Putamen (tissue), 1 donor: ENCODE measurements at places on chromosomes 5 and 9.

- no peak for DNase-seq
Measured at GRCh38 chr9:113360242-113360842, 11.0 kb downstream of the BSPRY start.

DNA sequence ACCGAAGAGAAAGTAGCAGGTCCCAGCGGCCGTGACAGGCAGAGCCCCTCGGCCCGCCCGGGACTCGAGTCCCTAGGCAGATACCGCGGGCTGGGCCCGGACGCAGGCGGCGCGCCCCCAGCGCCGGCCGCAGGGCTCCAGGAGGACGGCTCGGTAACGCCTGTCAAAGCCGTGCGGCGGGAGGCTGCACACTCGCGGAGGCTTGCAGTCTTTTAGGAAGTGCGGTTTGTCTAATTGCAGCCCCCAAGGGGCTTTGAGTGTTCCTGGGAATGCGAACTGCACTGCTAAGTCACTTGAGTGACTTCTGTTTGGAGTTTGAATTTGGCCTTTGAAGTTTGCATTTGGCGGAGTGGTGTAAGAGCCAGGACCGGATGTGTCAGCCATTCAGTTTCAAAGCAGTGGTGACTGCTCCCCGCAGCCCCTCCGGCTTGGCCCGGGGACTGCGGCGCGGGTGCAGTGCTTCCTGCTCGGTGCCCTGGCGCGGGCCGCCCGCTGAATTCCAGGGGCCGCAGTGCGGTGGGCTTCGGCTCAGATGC lies 1.3 kb downstream of the MAP3K1 start:
- DNase-seq = no peak

DNA sequence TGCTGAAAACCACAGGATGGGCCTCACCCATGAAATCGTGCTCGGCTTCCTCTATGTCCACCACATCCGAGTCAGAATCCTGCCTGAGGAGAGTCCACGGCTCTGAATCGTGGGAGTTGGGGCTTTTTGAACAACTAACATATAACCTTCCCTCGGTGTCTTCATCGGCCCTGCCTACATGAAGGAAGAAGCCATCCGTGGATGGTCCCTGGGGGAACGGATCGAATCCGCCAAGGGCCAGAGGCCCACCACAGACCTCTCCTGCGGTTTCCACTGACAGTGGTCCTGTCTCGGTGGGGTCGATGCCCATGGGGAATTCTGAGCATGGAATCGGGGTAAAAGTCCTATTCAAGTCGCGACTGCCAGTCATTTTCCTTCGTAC lies 85.0 kb downstream of the CAMSAP1 start:
- no peak for DNase-seq

- DNase-seq = no peak
Measured at GRCh38 chr9:3873818-3874217, 348.0 kb upstream of the RFX3 start.

- DNase-seq = peak; percentile 62
Measured at GRCh38 chr9:124297551-124297901, 39.8 kb downstream of the NEK6 start.

DNA sequence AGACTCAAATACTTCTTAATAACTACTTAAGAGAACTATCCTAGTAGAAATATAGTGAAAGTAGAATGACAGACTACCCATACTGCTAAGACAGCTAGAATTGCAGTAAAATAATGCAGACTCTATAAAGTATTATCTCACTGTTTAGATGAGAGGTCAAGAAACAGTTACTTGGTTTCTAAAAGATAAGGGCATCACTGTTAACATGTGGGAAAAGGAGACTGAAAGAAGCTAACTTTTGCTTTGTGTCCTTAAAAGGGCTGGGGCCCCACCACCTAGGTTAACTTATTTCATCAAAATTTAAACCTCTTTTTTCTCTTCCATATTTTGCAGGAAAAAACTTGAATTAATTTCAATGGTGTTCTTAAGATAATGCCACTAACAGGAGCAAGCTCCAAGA lies 204.3 kb downstream of the CNTLN start:
- no peak for DNase-seq

DNA sequence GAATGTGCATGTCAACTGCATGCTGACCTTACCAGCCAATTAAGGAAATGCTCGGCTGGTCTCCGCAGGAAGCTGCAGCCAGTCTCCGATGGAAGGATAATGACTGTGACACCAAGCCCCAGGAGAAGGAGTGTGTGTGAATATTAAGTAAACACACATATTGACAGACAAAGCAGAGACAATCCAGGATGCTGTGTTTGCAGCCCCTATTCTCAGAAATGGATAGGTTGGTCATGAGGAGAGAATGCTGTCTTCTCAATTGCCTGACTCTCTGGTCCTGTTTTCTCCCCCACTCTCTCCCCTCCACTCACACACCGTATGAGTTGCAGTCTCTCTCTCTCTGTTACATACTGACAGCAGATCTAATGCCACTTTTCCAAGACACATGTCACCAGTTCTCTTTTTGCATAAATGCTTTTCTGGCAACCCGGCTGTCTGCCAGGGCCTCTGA lies 85.7 kb downstream of the EPB41L4A start:
- no peak for DNase-seq

DNA sequence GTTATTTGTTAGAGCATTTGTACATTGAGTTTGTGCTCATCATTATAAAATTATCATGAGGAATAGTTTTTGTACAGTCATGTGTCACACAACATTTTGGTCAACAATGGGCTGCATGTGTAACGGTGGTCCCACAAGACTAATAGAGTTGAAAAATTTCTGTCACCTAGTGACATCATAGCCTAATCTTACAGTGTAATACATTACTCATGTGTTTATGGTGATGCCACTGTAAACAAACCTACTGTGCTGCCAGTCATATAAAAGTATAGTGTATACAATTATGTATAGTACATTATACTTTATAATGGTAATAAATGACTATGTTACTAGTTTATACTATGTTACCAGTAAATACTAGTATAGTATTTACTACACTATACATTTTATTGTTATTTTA lies 3.0 kb upstream of the CAMK4 start:
- DNase-seq = no peak

DNA sequence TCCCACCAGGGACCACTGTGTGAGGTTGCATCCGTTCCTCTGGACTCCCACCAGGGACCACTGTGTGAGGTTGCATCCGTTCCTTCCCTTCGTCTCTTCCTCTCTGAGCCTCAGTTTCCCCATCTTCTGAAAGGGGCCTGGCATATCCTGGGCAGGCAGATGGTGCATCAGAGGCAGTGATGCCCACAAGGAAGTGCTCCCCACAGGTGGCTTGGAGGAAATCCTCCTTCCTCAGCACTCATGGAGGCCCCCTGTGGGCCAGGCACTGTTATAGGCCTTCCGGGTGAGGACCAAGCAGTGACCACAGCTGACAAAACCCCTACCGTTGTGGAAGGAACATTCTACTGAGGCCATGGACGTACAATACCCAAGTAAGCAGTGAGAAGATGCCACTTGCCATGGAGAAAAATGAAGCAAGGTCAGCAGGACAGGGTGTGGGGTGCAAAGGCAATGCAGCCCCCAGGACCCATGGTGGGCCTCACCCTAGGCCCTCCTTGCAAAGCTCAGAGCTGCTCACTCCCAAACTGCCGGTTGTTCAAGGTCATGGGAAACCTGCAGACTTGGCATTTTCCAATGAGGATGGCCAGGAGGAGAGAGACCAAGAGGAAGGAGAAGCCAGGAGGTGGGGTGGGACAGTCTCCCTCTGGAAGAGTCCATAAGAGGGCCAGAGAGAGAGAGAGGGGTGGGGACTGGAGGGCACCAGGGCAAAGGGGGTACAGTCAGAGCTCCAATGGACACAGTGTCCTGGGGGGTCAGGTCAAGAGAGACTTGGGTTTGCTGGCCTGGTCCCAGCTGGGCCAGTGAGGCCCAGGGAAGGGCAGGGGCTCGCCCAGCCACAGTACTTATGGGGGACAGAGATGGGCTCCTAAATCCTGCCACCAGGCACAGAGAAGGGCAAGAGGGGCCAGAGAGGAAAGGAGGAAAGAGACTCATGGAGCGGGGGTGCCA lies 51.1 kb downstream of the C9orf50 start:
- no peak for DNase-seq

GRCh38 chr5:72747826-72748225 lies 68.6 kb upstream of the TNPO1 start:
- no peak for DNase-seq

GRCh38 chr9:98332405-98332831 lies 77.0 kb upstream of the TBC1D2 start:
- DNase-seq = no peak

DNA sequence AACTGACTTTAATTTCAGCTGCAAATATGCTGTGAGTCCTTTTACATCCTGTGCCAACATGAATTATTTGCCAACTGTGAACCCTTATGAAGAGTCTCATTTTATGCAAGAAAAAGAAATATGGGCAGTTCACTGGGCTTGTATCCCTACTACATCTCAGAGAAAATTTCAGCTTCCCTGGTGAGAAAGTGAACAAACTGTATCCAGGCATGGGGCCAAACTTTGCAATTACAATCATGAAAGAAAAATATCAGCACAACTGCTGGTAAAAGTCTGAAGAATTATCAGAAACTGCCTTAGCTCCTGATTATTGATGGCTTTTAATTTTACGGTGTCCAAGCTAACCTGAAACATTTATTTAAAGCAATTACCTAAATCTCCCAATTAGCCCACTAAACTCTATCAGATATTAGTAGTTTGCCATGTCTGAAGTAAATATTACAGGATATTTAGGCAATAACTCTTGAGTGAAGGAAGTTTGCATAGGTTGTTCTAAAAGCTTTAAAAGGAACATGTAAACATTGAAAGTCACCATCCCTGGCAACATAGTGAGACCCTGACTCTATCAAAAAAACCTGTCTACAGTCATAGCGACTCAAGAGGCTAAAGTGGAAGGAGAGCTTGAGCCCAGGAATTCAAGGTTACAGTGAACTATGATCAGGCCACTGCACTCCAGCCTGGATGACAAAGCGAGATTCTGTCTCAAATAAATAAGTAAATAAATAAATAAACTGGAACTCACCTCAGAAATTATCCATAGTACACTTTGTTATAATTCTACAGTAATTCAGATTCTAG lies 83.9 kb upstream of the HCN1 start:
- no peak for DNase-seq
